ENCODE measurements at places on chromosomes 7 and 10. TPM values are rescaled to one million over a fixed set of nuclear protein-coding genes. Genes with fewer than 3 reads are reported as not detected.

The FAM24B gene
- 12.1 TPM for total RNA-seq

The GJC3 gene
- 0.15 TPM for total RNA-seq

The OR9A2 gene
- total RNA-seq, result not detected

The LIPF gene
- total RNA-seq, result not detected

The SLC16A12 gene
- 1.5 TPM for total RNA-seq

The FAM204A gene
- 68.3 TPM for total RNA-seq

The TBXAS1 gene
- total RNA-seq, result 11.8 TPM

The RBP4 gene
- total RNA-seq, result 4.9 TPM

The NPTX2 gene
- 0.25 TPM for total RNA-seq

The AFAP1L2 gene
- 20.6 TPM for total RNA-seq

The BRAF gene
- 5.8 TPM for total RNA-seq

The VWA2 gene
- total RNA-seq, result 0.06 TPM

The CTAGE4 gene
- 0.05 TPM for total RNA-seq

The UPK3BL1 gene
- 6.7 TPM for total RNA-seq

The UCN3 gene
- not detected for total RNA-seq

The OLAH gene
- 1.0 TPM for total RNA-seq

The FAM149B1 gene
- total RNA-seq, result 7.0 TPM

The TMEM229A gene
- not detected for total RNA-seq

The PTPN20 gene
- 3.7 TPM for total RNA-seq

The H2BK1 gene
- not detected for total RNA-seq

The RELN gene
- 0.04 TPM for total RNA-seq

The MSS51 gene
- 0.48 TPM for total RNA-seq

The AS3MT gene
- total RNA-seq, result 2.6 TPM

The SERPINE1 gene
- 1,637 TPM for total RNA-seq

The PCLO gene
- 1.1 TPM for total RNA-seq

The PRLHR gene
- total RNA-seq, result not detected

The AHCYL2 gene
- total RNA-seq, result 6.2 TPM

The WIPF3 gene
- 0.62 TPM for total RNA-seq

The NOC3L gene
- total RNA-seq, result 20.9 TPM

The CFAP70 gene
- 0.13 TPM for total RNA-seq

The HOXA9 gene
- 0.39 TPM for total RNA-seq

The INPP5A gene
- total RNA-seq, result 13.5 TPM

The ANKRD61 gene
- total RNA-seq, result 0.26 TPM

The HOXA4 gene
- 1.6 TPM for total RNA-seq

The SLC26A3 gene
- total RNA-seq, result not detected

The CCZ1 gene
- 75.5 TPM for total RNA-seq

The CC2D2B gene
- total RNA-seq, result 0.36 TPM

The CYP3A5 gene
- 1.4 TPM for total RNA-seq

The IDI2 gene
- total RNA-seq, result not detected

The C10orf143 gene
- total RNA-seq, result 0.66 TPM

The ZNF746 gene
- total RNA-seq, result 20.3 TPM

The TACR2 gene
- 0.06 TPM for total RNA-seq

The HABP2 gene
- total RNA-seq, result 0.14 TPM

The LRIT1 gene
- not detected for total RNA-seq

The DDX21 gene
- total RNA-seq, result 165 TPM

The IRF5 gene
- total RNA-seq, result 15.9 TPM

The STAG3 gene
- total RNA-seq, result 0.27 TPM

The OR13A1 gene
- not detected for total RNA-seq

The EPHA1 gene
- total RNA-seq, result not detected

The NEBL gene
- total RNA-seq, result 14.0 TPM

The LRRC61 gene
- 0.05 TPM for total RNA-seq

The CUZD1 gene
- 1.0 TPM for total RNA-seq

The MSMB gene
- total RNA-seq, result not detected

The NUP205 gene
- total RNA-seq, result 53.0 TPM

The MMRN2 gene
- total RNA-seq, result 1.5 TPM

The CRHR2 gene
- total RNA-seq, result 0.05 TPM

The FFAR4 gene
- 0.13 TPM for total RNA-seq

The PROSER2 gene
- total RNA-seq, result 30.9 TPM
